ENCODE measurements at places on chromosomes 12 and 14.

DNA sequence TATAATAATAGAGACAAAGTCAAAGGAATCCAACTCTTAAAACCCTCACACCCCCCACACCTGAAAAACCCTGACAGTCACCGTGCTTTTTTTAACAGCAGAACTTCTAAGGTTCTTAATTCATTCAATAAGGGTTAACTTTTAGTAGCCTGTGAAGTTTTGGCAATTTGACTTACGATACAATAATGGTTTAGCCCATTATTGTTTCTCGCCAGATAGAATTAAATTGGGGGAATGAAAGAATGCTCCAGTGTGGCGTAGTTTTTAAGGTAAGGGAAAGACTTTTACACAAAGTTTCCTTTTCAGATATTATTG lies 604 bp upstream of the MAGOHB start:
- DNase-seq = no peak

- DNase-seq = no peak
These were observed 13.2 kb upstream of the C1S start for GRCh38 chr12:7047306-7047705.

DNA sequence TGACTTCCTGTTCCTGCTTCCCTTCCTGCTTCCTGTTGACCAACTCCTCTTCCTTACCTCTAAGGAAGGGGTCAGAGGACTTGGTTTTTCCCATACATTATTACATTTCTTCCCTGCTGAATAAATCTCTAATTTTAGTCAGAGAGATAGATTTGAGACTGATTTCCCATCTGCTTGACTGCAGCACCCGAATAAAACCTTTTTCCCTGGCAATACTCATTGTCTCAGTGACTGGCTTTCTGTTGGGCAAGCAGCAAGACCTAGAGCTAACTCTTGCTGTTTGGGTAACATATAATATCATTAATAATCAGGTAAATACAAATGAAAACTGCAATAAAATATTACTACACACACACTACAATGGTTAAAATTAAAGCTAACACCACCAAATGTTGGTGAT lies 132.2 kb downstream of the FSCB start:
- no peak for DNase-seq

- no peak for DNase-seq
These were observed 4.2 kb upstream of the SP7 start for GRCh38 chr12:53340398-53340797.

DNA sequence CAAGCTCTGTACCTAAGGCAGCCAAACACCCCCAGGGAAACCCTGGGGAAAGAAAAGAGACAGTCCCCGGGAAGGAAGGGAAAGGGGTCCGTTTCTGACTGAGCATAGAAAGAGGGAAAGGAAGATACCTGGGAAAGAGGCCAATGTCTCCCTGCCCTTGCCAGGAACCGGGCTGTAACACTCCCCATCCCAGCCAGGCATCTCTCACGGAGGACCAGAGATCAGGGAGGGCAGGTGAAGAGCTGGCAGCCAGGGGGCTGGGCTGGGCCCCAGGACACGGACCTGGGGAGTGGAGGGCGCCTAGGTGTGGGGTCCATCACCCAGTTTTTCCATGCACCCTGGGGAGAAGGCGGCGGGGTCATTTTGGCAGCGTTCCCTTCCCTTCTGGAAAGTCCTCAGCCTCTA lies 18.9 kb upstream of the PLEKHH1 start:
- no peak for DNase-seq

- no peak for DNase-seq
These were observed 3.4 kb upstream of the ARHGAP5 start for GRCh38 chr14:32073537-32074189.

DNA sequence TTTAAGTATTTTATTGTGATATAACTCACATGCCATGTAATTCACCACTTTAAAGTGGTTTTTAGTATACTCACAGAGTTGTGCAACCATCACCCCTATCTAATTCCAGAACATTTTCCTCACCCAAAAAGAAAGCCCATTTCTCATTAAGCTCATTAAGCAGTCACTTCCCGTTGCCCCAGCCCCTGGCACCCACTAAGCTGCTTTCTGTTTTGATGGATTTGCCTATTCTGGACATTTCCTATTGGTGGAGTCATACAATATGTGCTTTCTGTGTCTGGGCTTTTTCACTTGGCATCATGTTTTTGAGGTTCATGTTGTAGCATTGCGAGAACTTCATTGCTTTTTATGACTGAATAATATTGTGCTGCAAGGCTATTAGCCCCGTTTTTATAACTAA lies 66.0 kb downstream of the ARL6IP4 start:
- no peak for DNase-seq

GRCh38 chr12:120674097-120674636 lies 12.8 kb upstream of the MLEC start:
- DNase-seq = no peak

GRCh38 chr12:3920351-3921150 lies 47.4 kb upstream of the PARP11 start:
- DNase-seq = no peak

GRCh38 chr14:50051106-50051505 lies 65.3 kb downstream of the VCPKMT start:
- no peak for DNase-seq

DNA sequence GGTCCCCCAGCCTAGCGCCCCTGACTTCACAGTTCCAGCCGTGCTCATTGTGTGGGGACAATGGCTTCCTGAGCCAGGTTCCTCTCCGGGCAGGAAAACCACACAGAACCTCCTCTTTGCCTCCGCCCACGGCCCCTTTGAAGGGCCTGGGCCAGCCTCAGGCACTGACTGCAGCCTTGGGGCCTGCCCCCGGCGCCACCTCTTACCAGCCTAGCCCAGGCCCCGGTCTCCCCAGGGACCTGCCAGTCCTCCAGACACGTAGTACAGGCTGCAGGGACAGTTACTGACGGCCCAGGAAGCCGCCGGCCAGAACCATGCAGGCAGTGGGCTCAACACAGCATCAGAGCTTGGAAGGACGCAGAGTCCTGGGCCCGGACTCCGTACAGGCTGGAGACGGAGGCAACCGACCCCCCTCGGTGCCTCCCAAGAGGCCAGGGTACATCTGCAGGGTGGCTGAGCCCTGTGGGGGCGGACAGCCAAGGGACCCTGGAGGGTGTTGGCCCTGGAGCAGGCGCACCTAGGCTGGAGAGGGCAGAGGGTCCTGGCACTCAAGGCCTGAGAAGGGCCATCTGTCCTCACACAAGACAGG lies 20.9 kb upstream of the NUDT14 start:
- DNase-seq = no peak

- no peak for DNase-seq
These were observed 31.9 kb upstream of the DLK1 start for GRCh38 chr14:100694579-100695422.

DNA sequence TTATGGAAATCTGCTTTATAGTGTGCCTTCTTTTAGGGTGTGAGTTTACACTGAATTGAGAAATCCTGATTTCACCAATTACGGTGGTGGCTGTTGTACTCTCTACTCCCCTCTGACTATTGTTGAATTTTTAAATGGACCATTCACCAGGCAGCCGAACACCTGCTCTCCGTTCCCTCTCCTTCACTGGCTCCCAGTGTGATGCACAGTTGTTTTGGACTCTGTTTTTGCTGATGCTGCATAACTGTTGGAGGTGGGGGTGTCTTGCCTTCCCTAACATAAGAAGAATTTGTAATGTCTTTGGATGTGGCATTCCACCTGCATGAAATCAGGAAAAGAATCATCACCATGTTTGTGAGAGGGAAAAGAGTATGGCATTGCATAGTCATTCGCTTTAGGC lies 341.2 kb downstream of the SNAPC1 start:
- DNase-seq = no peak

DNA sequence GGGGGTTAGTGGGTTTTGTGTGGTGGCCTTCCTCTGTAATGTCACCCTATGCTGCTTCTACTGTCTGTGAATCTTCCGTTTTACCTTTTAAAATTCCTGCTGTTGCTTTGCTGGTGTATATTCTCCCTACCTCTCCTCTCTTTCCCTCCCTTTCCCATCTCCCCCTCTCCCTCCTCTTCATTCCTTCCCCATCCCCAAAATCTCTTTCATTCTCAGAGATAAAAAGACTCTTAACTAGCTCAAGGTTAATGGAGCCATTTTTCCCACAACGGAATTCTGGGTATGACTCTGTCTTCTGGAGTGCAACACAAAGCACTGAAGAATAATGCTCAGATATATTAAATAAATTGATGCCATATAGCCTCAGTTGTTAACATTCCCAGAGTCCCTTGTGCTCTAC lies 148.1 kb downstream of the EGLN3 start:
- DNase-seq = no peak

GRCh38 chr14:56172571-56172971 lies 54.4 kb downstream of the PELI2 start:
- no peak for DNase-seq

DNA sequence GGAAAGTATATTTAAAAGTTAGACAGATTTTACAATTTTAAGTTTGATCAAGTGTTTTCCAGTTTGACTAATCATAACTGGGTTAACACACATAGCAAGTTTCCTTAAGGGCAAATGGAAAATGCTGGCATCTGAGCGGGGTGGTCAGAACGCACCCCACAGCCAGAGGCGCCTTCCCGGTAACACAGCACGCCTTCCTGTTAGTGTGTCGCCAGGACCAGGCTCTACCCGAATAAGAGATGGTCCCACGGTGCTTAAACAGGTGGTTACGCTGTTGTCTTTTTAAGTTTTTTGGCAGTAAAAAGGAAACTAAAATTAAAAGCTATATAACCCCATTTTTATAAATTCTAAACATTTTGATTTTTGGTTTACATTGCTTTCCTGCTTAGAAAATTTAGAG lies 28.0 kb downstream of the BDKRB1 start:
- DNase-seq = no peak

GRCh38 chr14:90518941-90519256 lies 122.1 kb downstream of the CALM1 start:
- DNase-seq = no peak

GRCh38 chr12:68792952-68793351 lies 15.0 kb upstream of the MDM2 start:
- no peak for DNase-seq

DNA sequence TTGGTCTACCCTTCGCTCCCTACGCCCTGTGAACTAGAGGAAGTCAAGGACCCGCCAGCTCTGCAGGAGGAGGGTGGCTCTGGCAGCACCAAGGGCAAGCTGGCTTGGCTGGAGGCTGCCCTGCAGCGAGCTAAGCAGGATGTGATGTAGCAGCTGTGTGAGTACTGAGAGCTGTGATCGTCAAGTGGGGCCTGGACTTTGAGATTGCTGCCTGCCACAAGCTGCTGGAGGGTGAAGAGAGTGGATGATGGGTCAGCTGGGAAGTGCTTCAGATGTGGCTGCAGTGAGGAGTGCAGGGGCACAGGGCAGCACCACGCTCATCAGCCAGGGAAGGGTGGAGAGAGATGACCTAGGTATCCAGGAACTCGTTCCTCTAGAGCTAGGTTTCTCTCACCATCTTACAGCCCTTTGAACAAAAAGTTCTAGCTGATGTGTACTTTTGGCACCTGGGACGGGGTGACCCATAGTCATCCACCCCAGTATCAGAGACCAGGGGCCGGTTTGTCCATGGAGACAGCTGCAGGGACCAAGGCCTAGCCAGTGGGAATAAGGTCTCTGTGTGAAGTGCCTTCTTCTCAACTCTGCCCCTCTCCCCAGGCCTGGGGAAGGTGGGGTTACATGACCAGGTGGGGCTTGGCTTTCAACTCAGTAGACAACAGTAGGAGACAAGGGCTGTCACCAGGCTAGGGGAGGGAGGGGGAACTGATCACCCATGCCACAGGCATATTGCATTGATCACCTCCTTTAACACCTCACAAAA lies 3.2 kb downstream of the KRT86 start:
- DNase-seq = no peak

DNA sequence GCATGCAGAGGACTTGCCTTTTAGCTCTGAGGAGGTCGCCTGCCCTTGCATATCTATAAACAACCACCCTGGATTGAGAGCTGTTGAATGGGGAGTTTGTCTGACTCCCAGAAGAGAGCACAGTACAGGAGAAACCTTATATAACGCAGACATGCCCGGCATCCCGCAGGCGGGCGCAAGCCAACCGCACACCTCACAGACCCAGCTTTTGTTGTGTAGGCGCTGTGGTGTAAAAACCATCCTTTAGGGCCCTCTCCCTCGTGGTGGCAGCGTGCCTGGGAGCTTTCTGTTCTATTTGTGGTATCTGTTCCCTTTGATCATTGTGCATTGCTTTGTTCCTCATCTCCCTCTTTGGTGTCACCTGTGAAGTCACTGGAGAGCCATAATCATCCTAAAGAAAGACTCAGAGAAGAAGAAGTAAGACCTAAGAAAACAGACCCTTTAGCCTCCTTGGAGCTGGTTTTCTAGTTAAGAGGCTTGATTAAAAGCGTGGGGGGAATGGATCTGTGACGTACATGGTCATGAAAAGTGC lies 77.7 kb downstream of the ETV6 start:
- DNase-seq = no peak

DNA sequence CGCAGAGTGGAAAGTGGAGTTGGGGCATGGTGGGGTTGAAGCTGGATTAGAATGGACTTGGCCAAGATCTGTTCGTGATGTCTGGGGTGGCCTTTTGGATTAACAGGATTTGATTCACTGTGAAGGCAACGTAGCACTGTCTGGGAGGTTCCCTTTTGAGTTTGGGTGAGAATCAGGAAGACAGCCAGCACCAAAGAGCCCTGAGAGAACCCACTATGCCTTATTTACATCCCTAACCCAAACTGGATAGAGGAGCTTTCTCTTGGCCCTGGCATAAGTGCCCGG lies 269.6 kb downstream of the ZFP36L1 start:
- no peak for DNase-seq

DNA sequence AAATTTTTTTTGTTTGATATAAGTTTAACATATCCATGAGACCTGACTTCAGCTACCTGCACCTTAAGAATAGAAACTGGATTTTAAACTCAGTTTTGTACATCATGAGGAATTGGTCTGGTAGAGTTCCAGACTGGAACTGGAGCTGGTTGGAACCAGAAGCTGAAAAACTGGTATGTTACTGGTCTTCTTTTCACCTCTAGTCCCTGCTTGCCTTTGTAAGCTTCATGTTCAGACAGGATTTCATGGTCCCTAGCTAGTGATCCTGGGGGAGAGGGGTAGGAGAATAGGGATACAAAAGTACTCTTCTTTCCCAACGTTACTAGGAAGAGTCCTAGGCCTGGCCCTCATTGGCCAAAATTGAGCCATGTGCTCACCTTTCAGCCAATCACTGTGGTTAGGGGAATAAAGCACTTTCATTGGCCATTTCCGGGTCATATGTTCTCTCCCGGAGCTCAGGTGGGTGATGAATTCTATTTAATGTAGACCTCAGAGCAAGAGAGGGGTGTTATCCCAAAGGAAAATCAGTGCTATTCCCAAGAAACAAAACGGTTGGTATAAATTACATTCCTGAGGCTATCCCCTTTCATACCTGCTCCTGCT lies 36.9 kb upstream of the APPL2 start:
- DNase-seq = no peak

- no peak for DNase-seq
These were observed 178.1 kb downstream of the ETNK1 start for GRCh38 chr12:22802883-22803630.

GRCh38 chr12:46459111-46459510 lies 86.5 kb upstream of the SLC38A2 start:
- no peak for DNase-seq
